Glomerular endothelial cell (primary cell): ENCODE measurements at places on chromosomes 6 and 20.

DNA sequence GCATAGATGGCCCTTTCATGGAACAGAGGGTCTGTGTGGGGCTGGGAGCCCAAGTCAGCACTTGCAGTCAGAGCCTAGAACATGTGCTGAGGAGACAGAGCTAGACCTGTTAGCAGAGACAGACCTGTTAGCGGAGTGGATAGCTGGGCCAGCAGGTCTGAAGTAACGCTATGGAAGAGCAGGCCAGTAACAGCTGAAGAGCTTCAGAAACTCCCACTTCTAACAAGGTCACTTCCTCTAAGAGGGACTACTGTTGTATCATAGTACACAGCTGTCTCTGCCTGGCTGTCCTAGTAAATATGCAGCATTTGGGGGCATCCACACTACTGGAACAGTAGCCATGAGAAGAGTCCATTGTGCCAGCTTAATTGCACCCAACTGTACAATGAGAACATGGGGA, 41.2 kb upstream of the POLR1H start:
- DNase-seq = no peak

DNA sequence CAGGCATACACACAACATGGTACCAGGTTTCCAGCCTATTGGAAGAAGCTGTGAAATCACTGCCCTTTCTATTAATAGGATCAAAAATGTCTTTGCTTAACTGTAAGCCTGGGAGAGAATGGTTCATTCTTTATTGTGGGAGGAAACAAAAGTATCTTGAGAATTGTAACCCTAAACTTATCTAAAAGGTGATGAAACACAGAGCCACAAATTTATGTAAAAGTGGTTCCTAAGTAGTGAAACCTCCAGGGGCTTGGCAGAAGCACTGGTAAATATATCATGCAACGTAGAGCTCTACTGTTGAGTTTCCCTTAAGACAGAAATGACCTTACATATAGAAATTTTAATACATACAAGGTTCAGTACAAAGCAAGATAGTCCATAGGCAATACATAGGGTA, 17.2 kb upstream of the NOX3 start:
- no peak for DNase-seq

DNA sequence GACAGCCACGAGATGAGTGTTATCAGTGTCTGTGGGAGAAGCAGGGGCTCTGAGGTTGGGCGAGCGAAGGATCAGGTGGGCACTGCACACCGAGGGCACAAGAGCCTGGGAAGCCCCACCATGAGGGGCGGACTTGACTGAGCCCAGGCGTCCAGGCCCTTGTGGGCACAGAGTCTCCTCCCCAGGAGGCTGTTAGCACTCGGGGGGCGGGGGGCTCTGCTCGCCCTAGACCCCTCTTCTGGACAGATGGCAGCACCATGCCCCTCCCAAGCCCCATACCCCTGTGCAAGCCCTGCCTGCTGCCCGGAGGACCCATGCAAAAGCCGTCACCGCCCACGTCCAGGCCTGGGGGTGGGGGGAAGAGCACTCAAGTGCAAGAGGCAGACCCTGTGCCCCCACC, 21.7 kb upstream of the SLCO4A1 start:
- no peak for DNase-seq

- no peak for DNase-seq
These were observed 77.5 kb downstream of the TXNDC5 start for GRCh38 chr6:7832904-7833750.

GRCh38 chr6:12585497-12585958, 131.0 kb upstream of the PHACTR1 start:
- DNase-seq = peak; percentile 86

- DNase-seq = no peak
These were observed 20.0 kb downstream of the PHF20 start for GRCh38 chr20:35791821-35792220.

DNA sequence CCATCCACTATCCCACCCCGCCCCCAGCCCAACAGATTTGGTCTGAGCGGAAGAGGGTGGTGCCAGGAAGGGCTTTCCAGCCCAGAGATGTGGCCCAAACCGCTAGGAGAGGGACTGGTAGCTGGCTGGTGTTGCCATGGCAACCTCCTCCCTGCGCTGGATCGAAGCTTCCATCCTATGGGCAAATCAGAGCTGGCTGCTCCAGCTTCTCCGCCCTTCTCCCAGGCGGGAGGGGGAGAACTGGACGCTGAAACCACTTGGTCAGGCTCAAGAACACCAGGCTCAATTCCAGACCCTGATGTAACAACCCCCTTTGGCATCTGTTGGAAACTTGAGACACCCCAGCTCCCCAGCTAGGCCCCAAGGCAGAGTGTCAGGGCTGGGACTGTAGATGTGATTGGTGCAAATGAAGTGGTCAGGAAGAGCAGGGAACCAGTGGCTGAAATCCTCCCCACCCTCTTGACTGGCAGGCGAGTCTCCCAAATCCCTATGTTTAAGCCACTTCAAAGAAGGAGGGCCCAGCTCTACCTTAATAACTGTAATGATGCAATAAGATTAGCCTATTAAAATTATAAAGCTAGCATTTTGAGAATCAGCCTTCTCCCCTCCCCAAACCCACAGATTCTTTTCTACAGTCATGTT, 4.2 kb downstream of the RIMS4 start:
- DNase-seq = no peak

- DNase-seq = no peak
These were observed 63.3 kb upstream of the CARMIL1 start for GRCh38 chr6:25215881-25216280.

DNA sequence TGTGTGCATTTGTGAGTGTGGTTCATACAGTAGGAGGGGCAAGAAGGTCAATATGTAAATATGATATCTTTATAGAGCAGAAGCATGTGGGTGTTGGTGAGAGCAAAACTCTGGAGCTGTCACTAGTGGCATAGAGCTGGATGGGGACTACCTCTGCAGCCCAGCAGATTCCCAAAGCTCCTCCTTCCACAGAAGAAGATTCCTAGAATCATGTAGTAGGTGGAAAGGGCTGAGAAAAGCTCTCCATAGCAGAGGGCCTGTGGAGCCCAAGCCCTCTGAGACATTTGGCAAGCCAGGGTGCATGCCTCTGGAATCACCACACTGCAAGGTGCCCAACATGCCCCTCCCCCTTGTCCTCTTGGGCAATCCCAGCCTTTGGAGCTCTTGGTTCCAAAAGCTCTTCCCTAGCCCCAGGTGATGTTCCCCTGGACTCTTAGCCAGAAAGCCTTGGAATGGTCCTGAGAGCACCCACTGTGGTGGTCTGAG, 233.2 kb downstream of the LRFN2 start:
- DNase-seq = no peak

- DNase-seq = no peak
These were observed 33.2 kb upstream of the RPS6KA2 start for GRCh38 chr6:166660157-166660688.

DNA sequence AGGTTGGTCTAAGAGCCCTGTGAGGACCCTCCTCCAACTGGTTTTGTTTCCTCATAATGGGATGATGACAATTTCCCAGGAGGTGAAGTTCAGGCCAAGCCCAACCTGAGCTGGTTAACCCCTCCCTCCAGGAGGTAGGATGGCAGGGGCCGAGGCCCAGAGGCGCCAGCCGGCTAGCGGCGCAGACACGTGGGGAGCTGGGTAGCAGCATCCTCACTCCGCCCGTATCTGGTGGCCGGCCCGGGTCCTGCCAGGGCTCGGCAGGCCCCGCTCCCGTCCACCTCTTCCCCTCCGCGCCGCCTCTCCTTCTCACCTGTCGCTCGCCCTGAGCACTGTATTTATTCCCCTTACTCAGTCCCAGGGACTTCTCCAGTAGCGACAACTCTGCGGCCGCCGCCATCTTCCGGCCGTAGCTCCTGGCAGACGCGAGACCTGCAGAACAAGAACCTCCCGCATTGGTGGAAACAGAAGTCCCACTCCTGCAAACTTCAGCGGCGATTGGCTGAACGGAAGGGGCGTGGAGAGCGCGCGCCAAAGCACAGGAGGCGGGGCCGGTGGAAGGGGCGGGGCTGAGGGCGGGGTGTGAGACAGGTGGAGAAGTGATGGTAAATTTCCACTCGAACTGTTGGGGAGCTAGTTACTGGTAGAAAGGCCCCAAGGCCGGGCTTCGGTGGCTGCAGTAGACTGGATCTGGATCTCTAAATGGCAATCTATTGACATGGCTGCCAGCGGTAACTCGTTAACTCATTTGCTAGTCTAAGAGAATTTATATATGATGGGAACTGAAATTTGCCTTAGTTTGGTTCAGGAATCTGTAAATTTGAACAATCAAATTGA, at the start of gene EEF1E1:
Gene EEF1E1, minus strand, starts transcription at position 427 of the 837 bp plus-strand sequence. Its CDS starts 27 bp downstream, at position 400.
- no peak for DNase-seq

DNA sequence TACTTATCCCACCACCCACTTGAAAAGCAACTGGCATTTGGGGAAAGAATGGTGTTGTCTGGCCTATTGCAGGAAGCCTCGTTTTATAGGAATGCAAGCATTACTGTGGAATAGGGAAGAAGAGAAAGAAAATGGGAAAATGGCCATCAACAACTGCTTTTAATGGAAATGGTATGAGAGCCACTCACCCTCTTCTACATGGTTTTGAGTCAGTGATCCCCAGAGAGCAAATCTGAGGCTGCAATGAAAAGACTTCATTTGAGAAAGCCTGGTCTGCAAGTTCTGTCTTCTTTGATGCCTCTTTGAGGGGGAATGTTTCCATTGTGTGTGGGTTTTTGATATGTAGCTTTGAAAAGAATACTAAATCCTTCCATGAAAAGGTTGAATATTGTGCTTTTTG, 172.3 kb upstream of the HDDC2 start:
- no peak for DNase-seq

- DNase-seq = no peak
These were observed 83.1 kb upstream of the PHACTR2 start for GRCh38 chr6:143594647-143595046.

GRCh38 chr6:167696296-167696695, 130.4 kb upstream of the AFDN start:
- no peak for DNase-seq

DNA sequence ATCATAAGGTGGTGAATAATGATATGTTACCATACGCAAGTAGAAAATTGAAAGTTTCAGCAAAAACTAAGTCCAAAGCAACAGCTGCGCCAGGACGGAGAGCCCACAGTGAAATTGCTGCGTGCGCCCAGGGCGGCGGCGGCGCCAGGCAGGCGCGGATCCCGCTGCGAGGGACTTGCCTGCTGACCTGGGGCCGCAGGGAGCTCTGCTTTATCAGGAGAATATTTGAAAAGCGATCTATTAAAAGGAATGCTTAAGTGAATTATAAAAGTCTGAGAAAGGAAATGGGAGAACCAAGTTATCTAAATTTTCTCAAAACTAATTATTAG, 85.4 kb downstream of the THBS2 start:
- no peak for DNase-seq

DNA sequence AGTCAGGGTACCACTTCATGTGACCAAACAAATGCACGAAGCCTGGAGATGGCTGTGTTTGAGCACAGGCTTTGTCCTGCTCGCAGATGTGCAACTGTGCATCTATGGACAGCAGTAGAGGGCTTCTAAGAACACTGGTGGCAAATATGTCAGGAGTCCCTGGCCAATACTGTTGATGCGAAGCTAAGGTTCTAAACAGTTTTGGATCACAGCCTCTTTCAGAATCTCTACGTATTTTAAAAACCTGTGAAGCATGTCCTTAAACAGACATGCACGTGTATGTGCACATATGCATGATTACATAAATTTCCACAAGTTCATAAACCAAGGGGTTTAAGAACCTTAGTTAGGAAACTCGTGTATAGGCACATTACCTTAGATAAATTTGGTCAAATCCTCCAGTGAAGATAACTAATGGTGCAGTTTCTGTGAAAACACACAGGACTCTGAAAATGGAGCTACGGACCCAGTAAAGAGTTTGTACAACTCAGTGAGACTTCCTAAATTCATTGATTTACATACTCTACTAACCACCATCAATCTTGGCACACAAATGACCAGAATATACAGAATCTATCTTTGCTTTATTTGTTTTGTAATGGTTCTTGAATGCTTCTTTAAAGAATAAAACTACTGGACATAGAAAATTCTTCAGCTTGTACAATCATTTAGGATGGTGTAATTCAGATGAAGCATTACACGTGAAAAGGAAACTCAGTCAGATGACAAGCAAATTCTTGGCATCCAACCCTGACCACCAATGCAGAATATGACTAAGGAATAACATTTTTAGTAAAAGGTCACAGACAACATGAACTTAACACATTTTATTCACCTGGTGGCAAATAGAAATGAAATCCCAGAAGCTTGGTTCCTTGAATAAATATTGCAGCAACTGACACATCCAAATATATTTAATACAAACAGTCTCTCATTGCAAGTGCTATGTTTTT, 27.4 kb downstream of the KCNQ5 start:
- DNase-seq = no peak

- no peak for DNase-seq
These were observed 8.4 kb upstream of the RNF182 start for GRCh38 chr6:13916230-13916944.

- no peak for DNase-seq
These were observed at the start of gene DNAH8 for GRCh38 chr6:38715016-38715689. Gene DNAH8 (plus strand): TSS chr6:38715311. CDS start chr6:38722810, 7,499 bp downstream.

GRCh38 chr20:38302786-38303185, 1.2 kb upstream of the BPI start:
- DNase-seq = no peak

- no peak for DNase-seq
These were observed 70.9 kb downstream of the ATP9A start for GRCh38 chr20:51697096-51697826.

DNA sequence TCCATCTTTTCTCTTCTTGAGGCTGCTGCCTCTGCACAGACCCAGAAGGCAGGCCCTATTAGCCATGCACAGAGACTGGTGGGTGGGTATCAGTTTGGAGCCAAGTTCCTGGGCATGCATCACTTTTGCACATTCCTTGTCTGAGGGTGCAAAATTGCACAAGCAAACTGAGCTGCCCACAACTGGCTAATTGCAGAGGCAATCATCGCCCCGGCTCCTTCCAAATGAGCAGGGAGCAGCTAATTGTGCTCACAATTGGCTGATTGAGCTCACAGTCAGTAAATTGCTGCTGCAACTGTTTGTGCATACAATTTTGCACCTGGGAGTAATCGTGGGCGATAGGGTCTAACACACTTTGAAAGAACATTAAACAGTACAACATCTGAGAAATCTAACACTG, 511.4 kb downstream of the DHX35 start:
- DNase-seq = no peak

- no peak for DNase-seq
These were observed 7.0 kb downstream of the CD2AP start for GRCh38 chr6:47484616-47485015.

- DNase-seq = no peak
These were observed 83.6 kb upstream of the HSF2 start for GRCh38 chr6:122315842-122316241.

DNA sequence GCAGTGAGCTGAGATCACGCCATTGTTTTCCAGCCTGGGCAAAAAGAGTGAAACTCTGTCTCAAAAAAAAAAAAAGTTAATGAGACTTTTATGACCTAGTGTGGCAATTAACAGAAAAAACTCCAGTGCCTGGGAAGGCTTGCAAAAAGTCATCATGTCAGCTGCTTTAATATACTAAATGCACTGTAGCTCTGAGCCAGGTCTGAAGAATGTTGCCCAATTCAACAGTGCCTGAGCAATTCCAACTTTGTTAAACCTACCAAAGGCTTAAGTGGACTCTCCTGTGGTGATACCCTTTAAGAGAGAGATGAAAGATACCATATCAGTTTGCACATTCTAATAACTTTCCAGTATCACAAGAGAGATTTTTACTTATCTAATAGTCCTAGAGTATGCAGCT, 6.5 kb upstream of the ROS1 start:
- DNase-seq = no peak
